ENCODE measurements at places on chromosomes 6 and 20. TPM values are rescaled to one million over a fixed set of nuclear protein-coding genes. Genes with fewer than 3 reads are reported as not detected.

- DNase-seq, result no peak
Observed at GRCh38 chr6:105784179-105784578, 302.0 kb upstream of the PRDM1 start.

DNA sequence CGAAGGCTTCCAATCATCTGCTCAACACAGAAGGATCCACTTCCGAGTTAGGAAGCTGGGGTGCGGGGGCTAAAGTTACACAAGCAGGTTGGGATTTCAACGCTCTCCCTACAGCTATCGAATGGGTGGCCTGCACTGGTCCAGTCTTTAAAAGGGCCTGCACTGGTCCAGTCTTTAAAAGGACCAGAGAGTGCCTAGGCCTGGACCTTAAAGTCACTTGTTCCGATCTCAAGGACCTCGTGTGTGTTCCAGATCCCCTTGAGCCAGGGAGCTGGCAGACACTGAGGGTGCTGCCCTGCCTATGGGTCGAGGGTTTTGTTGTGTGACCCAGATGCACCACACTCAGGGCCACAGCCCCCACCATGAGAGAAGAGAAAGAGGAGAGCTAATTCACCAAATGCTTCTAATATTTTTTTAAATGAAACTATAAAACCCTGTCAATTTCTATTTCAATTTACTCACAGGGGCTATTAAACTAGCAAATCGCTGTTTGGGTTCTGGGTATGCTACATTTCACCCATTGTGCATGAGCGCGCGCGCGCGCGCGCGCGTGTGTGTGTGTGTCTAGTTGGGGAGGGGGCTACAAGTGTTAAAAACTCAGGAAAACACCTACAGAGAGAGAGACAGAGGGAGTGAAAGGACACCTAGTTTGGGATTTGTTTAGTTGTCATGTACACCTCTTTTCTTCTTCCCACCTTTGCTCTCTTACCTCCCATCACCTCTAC is 7.5 kb downstream of the TFAP2B start:
- DNase-seq, result no peak

GRCh38 chr20:39574061-39574460 is 611.9 kb downstream of the DHX35 start:
- DNase-seq, result peak; percentile 28

DNA sequence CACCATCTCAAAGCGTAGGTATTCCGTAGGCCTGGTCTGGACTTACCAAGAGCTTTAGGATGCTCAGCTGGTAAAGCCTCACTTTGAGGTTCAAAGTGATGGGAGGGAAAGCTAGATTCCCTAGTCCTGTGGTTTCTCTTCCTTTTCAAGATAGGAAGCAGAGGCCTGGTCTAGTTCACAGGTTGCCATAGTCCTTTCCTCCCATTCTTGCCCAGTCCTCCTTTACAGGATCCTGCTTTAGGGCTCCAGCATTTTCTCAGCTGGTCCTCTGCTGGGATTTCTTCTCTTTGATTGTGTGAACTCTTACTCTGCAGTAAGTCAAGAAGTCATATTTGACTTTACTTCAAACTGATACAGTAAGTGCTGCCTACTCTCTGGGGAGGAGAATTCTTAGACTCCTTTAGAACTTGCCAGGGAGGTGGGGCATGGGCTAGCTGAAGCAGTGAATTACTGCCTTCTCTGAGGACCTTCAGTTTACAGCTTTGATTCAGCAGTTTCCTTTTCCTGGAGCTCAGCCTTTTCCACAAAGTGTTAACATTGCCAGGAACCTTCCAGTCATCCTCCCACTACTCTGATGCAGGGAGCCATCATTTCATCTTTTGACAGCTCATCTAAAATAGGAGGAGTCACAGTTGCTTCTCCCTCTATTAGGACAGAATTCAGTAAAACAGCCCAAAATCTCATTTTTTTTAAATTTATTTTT is 42.8 kb upstream of the PLCG1 start:
- peak; percentile 49 for DNase-seq

- no peak for DNase-seq
Observed at GRCh38 chr6:146859795-146860495, 261.2 kb downstream of the ADGB start.

OR2B3 gene
- not detected for total RNA-seq

- DNase-seq, result peak; percentile 47
Observed at GRCh38 chr6:44630125-44631028, 242.9 kb downstream of the CDC5L start.

HLA-DRB5 gene
- total RNA-seq, result not detected

DNA sequence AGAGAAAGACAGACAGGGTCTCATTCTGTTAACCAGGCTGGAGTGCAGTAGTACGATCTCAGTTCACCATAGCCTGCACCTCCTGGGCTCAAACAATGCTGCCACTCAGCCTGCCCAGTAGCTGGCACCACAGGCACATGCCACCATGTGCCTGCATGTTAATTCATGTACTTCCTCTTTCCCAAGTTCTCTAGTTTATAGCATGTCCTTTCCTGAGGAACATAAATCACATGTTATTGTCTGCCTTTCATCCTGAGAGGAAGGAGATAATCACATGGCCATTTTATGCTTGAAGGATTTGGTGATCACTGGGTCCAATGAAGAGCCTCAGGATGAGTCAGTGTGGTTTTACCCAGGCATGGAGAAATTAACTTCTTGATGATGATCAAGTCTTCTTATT is 47.9 kb downstream of the COL11A2 start:
- DNase-seq, result no peak

SEL1L2 gene
- not detected for total RNA-seq

GRCh38 chr6:22221630-22222029 is 75.2 kb downstream of the PRL start:
- no peak for DNase-seq

DNA sequence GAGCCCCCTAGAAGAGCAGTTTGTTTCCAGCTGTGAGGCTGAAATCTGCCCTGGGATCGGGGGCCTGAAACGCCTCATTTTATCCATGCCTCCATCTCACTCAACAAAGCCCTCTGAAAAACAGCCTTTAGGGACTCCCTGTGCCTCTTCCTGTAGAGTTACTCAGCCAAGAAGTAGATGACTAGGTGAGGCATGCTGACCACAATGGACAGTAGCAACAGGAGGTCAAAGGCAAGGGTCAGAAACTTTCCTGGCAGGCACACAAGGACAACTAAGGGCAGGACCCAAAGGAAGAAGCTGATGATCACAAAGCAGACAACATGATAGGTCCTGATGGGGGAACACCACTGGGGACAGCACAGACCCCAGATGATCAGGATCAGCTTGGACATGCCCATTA is 12.8 kb downstream of the MAS1L start:
- DNase-seq, result no peak

DNA sequence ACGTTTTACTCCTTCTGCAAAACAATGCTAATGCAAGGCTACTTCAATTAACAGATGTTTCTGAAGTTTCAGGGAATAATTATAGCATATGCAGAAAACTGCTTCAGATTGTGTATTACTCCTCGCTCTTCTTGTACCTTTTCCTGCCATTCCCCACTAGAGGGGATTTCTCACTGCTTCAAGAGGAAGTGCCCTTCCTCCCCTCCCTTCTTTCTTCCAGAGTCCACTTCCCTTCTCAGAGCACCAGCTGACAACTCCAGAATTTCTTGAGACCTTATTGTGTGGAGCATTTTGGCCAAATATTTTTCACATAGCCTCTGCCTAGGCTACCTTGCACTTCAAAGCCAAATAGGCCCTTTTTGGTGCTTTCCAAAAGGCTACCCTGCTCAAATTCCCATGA is 12.7 kb upstream of the MCUR1 start:
- DNase-seq, result no peak

- DNase-seq, result peak; percentile 18
Observed at GRCh38 chr6:29627755-29628418, 5.1 kb downstream of the GABBR1 start.

DNA sequence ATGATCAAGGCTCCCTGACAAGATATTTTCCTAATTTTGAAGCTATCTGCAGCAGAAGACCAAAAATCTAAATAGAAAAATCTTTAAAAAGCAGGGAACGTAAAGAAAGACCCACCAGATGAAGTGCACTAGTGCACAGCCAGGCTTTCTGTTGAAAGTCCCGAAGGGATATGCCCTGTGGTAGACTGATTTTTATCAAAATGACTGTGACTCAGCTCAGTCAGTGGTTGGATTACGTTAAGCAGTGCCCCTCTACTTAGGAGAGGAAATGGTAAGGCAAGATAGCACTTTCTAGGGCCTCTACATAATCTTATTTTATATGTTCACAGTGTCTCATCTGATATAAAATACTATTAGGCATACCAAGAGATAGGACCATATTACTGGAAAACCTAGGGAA is 123.4 kb upstream of the RAB32 start:
- DNase-seq, result no peak

DNA sequence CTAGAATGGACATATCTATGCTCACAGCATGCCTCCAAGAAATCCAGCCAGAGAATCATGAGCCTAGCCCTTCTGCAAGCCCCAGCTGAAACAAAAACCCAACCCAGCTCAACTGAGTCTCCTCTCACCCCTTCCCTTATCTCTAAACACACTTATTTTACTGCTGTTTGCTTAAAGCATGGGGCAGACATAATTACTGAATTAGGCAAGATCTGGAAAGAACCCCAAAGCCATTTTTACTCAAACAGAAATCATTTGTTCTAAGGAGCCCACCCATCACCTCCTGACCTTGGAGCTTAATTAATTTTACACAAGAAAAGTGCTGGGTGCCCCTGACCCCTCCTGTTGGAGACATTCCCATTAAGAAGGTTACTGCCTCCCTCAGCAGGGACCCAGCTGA is 291.6 kb downstream of the MAFB start:
- no peak for DNase-seq

DNA sequence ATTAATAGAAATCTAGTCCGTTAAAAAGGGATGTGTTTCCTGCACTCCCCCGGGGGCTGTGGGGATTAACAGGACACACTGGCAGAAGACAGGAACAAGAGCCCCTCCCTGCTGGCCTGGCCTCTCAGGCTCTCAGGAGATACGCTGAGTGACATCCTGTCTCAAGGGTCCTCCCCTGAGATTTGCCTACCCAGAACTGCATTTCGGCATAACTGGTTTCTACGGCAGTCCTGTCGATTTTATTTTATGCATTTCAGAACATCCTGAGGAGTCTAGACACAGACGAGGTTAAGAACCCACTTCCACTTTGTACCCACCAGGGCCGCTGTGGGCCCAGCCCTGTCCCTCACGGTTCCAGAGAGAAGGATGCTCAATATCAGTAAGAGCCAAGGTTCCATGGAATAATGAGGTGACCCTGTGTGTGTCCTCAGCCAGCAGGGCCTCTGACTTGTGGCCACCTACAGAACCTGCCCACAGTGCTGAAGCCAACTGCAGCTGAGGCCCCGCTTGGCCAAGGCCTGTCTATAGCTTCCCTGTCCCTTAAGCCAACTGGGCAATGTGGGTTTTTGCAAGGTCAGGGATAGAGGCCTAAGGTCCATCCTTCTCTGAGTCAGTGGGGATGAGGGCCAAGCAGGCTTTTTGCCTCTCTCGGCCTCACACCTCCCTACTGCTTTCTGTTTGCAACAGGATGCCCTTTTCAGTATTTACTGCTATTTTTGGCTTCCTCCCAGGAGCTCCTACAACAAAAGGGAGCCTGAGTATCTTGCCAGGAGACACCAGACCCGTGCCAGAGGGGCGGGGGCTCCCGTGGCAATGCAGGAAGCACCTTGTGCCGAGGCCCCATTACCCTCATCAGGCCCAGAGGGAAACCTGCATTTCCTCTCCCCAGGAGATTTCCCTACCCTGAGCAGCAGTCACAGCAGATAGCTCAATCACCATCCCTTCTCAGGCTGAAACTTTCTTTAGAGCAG is 14.7 kb downstream of the UQCC2 start:
- peak; percentile 99 for DNase-seq

DNA sequence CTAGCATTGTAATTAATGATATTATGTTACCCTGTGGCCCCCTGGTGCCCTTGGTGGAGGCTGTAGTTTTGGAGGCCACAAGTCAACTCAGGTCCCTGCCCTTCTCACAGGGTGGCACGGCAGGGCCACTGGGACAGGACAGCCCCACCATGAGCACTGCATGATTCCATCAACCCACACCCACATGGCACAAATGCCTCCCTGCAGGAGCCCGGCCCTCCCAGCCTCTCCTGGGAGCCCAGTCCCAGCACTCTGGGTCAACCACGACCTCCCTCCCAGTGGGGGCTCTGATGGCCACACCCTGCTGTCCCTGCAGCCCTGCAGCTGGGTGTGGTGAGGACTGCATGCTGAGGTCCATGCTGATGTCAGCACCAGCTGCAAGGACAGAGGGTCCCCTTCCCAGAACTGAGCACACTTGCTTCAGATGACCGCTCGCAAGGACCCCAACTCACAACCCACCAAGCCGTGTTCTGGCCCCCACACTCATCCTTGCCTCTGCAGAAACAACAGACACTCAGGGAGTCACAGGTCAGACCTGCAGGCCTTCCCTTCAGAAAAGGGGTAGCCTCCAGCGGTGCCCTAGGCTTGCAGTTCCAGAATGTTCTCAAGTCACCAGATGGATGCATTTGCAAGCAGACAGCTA is 15.7 kb upstream of the CST7 start:
- no peak for DNase-seq

DNA sequence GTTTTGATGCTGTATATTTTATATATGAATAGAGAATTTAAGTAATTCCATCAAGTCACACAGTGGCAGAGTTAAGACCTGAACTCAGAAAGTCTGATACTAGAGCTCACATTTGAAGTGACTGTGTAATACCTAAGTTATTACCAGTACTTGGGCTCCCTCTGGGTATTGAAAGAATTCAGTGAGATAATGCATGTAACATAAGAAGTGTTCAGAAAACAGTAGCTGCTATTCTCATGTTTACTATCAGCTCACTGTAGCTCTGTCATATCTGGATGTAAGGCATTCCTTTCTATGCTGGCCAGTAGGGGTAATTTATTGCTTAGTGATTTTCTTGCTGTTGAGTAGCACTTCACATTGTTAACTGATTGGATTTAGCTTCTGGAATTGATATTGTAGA is 44.6 kb downstream of the NKX2-4 start:
- DNase-seq, result peak; percentile 24
